ENCODE measurements at places on chromosomes 2 and 18.
A peak's percentile ranks its signal among the peaks of the same experiment; 100 is the strongest.

GRCh38 chr2:240570531-240571313 lies 2.4 kb downstream of the RNPEPL1 start:
- no peak for DNase-seq

DNA sequence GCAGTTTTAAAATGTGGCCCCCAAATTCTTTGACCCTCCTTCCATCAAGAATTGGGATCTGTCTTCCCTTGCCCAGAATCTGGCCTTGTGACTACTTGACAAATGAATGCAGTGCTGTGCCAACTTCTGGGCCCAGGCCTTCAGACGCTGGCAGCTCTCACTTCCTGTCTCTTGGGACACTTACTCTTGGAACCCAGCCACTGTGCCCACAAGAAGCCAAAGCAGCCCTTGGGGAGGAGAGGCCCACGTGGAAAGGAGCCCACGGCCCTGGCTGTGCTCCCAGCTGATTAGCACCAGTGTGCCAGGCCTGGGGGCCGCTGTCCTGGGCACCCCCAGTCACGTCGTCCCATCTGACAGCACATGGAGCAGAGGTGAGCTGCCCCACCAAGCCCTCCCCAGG lies 56.6 kb downstream of the RPL37A start:
- no peak for DNase-seq

DNA sequence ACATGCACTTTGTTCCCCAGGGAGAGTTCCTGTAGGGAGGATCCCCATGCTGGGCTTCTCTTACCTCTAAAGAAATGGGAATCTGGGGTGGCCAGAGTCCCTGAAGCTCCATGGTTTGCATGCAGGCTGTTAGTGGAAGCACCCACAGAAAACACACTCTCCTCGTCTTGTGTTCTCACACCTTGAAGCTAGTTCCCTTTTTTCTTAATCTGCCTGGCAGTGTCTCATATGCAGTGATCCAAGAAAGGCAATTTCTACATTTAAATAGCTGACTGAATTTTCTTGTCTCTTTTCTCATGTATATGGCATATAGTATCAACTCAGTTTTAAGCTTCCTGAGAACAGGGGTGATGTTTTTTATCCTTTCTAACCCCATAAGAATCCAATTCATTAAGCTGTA lies 65.0 kb downstream of the LINC00305 start:
- DNase-seq: no peak

- no peak for DNase-seq
Measured at GRCh38 chr2:32752205-32752604, 124.4 kb downstream of the TTC27 start.

DNA sequence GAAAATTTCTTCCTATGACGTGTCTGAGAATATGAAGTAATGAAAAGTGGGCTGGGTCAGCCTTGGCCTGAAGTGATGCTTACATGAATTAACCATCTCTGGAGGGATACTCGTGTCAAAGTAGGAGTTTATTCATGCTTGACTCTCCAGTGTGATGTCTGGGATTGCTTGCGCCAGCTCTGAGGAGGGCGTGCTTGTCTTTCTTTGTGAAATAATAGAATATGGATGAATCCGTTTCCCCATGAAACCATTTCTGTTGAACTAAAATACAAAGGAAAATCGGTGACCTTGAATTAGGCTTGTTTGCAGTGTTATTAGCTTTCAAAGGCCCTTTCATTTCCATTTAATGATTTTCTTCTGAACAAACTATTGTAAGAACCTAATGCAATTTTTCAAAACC lies 77.9 kb downstream of the EML6 start:
- DNase-seq: no peak

- no peak for DNase-seq
Measured at GRCh38 chr18:36031407-36031806, 36.0 kb downstream of the RPRD1A start.

- DNase-seq: peak; percentile 69
Measured at GRCh38 chr2:85577386-85578242, at the start of gene VAMP8. VAMP8 (plus strand) TSS chr2:85577586; CDS start chr2:85577647, 61 bp downstream.

DNA sequence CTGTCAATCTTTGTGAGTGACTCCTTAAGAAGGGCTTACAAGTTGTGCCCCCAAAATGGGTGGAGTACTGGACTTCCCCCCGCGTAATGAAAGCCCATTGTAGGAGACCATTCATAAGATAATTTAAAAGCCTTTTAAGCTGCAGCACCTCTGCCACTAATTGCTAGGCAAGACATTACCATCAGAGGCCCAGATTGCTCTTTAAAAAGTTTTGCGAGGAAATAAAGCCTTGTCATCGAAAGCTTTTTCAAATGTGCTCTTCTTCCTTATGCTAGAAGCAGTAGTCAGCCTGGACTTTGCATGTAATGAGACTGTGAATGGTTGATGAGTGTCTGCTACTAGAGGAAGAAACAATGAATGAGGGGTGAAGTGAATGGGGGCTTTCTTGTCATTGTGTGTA lies 345.3 kb upstream of the CDH2 start:
- no peak for DNase-seq

DNA sequence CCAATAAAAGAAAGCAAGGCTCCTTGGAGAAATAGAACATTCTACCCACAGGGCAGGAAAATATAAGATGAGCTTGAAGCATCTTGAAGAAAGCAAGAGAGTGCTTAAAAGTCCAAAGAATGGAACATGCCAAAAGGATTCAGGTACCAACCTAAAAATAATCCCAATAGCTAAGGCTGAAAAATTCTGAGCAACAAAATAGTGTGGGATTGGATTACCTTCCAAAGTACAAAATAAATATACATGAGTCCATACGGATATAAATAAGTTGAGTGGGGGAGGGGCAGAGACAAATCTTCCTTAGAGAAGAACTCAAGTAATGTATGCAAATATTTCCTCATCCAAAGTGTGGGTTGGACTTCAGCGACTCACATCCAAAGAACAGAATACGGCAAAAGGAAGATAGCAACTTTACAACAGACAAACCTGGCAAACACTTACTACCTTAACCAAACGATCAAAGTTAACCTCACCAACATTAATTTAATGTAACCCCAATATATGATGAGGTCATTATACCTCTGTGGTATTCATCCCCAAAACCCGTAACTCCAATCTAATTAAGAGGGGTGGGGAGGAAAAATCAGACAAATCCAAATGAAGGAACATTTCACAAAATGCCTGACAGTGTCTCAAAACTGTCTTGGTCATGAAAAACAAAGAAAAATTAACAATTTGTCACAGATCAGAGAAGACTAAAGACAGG lies 26.9 kb downstream of the MEMO1 start:
- DNase-seq: no peak

DNA sequence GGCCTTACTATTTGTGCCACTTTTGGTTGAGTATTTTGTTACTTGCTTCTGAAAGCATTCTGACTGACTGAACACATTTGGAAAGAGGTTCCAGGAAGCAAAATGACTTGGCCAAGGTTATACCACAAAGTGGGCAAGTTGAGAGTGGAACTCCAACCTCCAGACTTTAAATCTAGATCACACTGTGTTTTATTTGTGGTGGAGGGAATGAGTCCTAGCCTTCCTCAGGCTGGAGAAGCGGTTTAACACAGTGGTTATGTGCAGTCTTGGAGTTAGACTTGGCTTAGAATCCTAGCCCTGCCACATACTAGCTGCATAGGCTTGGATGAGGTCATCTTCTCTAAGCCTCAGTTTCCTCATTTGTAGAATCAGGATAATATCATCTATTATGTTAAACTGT lies 33.4 kb downstream of the PLEKHM3 start:
- no peak for DNase-seq

DNA sequence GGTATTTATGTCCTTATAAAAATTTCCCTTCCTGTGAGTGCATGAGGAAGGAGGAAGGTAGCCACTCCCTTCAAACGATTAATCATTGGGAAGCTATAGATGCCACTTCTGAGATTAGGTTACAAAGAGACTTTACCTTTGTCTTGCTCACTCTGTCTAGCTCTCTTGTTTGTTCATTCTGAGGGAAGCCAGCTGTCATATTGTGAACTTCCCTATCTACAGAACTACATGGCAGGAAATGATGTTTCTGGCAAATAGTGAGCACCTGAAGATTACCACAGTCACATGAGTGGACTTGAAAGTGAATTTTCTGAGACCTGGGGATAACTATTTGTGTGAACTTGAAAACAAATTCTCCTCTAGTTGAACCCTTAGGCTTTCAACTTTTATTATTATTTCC lies 776.8 kb downstream of the CCDC85A start:
- DNase-seq: no peak

DNA sequence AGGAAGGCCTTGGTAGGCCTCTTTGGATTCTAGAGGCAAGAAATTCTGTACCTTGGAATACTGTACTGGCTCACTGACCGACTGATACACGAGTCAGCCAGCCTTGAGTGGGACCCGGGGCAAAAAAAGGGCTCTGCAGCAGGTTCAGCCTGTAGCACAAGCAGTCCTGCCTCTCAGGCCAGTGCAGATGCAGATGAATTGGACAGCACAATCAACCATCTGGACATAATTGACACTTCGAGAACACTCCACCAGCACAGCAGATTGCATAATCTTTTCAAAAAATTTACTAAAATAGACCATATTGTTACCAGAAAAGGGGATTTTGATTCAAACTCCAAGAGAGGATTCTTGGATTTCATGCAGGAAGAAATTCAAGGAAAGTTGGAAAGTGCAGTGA lies 241.6 kb downstream of the RPIA start:
- no peak for DNase-seq

Data from activated naive CD4-positive, alpha-beta T cell treated with Interleukin-2 at 50 U/mL for 16 hours (primary cell).